T-helper 2 cell treated with Interferon-gamma antibody and Interleukin-4, amounts not matched to agents 5 μg/mL and 100 μg/mL, for 36 hours (primary cell): ENCODE measurements at places on chromosomes 7 and 10.

DNA sequence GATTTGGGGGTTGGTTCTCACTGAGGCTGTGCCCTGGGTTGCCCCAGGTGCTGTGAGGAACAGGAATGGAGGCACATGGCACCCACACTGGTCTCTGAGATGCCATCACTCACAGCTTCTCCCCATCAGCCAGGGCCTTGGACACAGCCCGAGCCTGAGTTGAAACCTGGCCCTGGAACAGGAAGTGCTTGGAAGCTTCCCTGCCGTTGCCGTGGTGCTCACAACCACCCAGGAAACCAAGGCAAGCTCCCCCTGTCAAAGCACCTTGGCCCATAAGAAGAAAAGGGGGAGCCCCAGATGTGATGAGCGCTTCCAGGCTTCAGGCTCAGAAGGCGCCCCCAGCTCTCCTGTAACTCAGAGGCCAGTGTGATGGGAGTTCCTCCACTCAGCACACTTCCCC is at the start of gene BTBD16:
Gene BTBD16 (plus strand): TSS at position 221 of the 400 bp plus-strand sequence. CDS start 3,786 bp downstream, outside the sequence.
- no peak for DNase-seq

DNA sequence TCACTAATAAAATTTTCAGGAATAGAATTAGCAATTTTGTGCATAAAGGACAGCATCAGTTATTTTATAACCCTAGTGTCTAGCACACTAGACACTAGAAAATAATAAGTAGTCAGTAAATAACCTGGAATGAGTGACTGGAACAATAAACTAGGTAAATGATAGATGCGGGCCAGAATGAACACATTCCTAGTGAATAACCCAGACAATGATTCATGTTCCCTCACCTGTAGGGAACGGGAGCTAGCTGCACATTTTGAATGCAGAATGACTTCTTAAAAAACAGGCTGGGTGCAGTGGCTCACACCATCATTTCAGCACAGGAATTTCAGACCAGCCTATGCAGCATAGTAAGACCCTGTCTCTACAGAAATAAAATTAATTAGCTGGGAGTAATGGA is 3.2 kb upstream of the ATOH7 start:
- no peak for DNase-seq

GRCh38 chr10:16597656-16598055 is 76.0 kb upstream of the C1QL3 start:
- no peak for DNase-seq

DNA sequence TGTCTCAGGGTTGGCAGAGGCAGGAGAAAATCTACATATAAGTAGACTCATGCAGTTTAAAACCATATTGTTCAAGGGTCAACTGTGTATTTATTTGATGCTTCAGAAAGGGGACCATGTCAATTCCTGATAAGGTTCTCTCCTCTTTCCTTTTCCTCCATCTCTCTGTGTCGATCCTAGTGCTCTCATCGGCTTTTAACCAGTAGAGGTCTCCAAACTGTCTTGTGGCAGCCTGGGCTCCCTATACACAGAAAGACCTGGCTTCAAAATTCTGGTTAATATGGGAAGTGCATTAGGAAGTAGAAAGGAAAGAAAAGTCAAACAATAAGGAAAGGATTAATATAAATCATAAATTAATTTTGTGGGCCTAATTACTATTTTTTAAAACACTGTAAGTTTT is 304.4 kb upstream of the C7orf33 start:
- DNase-seq: no peak
